ENCODE measurements at places on chromosomes 12 and 14.
A peak's percentile ranks its signal among the peaks of the same experiment; 100 is the strongest.

GRCh38 chr12:45343269-45344051 lies 127.6 kb downstream of the ANO6 start:
- DNase-seq = peak; percentile 53

DNA sequence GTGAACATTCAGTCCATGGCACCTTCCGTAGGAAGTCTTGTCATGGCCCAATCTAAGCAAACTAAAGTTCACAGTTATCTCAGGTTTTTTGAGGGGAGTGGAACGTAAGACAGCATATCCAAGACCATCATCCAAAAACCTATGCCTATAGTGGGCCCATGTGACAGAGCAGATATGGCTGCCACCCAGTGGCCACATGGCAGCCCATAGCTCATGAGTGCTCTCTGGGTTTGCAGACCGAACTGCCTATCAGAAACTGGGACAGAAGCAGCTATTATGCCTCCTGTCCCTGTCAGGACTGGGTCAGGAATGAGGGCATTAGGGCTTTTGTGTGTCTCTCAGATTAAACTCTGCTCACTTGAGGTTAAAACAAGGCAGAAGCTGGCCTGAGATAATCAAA lies 503.7 kb downstream of the NRXN3 start:
- DNase-seq = no peak

GRCh38 chr14:68050177-68050576 lies 230.6 kb downstream of the RAD51B start:
- no peak for DNase-seq

- DNase-seq = no peak
These were observed 18.9 kb downstream of the SYNE3 start for GRCh38 chr14:95497561-95498011.

GRCh38 chr12:92290886-92291285 lies 145.2 kb upstream of the BTG1 start:
- no peak for DNase-seq

GRCh38 chr14:73188501-73188911 lies 48.8 kb upstream of the PAPLN start:
- peak; percentile 9 for DNase-seq

GRCh38 chr12:78244916-78245507 lies 414.3 kb downstream of the NAV3 start:
- DNase-seq = no peak

DNA sequence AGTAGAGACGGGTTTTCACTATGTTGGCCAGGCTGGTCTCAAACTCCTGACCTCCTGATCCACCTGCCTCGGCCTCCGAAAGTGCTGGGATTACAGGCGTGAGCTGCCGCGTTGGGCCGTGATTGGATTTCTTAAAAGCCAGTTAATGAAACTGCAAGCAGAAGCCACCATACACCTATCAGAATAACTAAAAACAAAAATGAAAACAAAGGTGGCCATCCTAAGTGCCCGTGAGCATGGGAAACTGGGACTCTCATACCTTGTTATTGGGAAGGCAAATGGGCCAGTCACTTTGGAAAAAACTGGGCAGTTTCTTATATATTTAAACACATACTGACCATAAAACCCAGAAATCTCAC lies 7.7 kb upstream of the TCTN1 start:
- no peak for DNase-seq

DNA sequence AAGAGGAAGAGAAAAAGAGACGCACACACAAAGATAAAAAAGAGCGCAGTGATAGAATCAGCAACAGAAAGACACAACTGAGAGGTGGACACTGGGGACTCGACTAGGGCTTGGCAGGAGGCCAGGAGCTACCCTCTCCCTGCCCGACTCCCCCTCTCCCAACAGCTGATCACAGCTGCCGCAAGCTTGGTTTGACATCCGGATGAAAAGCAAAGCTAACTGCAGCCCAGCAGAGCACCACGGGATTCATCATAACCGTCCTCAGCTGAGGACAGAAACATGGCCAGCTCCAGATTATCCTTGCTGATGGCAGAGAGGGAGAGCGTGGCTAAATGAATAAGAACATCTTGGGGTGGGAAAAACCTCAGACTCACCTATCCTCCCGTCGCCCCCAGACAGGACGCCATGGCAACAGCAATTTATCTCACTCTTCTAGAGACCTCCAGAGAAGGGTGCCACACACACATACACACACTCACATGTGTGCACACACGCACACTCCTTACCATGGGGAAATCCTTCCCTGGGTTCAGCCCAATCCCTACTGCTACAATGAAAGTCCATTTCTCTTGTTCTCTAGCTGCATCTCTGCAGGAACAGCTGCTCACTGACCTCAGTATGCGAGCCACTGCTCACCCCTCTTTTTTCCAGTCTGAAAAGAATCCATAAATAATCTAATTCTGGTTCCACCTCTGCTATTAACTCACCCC lies 135.3 kb downstream of the NTF3 start:
- DNase-seq = no peak

DNA sequence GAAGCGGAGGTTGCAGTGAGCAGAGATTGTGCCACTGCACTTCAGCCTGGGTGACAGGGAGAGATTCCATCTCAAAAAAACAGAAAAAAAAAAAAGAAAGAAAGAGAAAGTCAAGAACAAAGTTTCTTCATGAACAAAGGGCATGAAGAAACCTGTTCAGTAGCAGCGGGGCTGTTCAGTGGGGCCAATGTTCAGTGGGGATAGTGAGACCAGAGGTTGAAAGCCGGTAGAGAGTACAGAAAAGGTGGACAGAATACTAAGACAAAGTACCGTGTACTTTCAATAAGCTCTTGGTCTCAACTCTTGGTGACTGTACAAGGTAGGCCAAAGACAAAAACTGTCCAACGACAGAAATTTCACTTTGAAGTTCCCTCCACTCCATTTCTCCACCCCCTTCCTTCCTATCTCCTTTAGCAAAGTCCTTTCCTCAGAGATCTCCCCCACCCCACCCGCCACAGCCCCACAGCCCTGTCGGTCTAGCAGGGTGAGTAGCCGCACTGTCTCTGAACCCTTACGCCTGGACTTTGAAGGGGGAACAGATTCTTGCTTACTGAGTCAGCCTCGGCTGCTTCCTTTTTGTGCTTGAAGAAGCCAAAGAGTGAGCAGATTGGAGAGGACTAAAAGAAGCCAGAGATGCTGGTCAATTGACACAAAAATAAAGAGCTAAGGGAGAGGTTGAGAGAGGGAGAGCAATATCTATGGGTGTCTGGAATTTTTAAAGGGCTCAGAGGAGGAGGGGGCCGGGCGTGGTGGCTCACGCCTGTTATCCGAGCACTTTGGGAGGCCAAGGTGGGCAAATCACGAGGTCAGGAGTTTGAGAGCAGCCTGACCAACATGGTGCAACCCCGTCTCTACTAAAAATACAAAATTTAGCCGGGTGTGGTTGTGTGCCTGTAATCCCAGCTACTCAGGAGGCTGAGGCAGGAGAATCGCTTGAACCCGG lies 44.2 kb upstream of the FOS start:
- DNase-seq = peak; percentile 73

DNA sequence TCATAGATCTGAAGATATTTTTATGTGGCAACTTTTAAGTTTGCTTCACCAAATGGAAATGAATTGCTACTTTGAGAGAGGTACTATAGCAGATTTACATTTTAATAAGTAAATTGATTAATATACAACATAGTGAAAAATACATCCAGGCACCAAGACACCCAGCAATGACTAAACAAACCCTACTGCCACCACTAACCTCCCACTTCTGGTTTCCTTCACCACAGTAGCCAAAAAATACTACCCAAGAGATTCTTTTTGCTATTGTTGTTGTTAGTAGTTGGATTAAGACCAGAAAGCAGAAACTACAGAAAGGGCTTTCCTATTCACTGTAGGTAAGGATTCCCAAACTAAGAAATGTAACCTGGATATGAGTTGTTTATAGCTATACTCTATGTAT lies 54.1 kb downstream of the COCH start:
- no peak for DNase-seq

GRCh38 chr14:20934148-20934762 lies 21.0 kb upstream of the RNASE2 start:
- DNase-seq = no peak

- no peak for DNase-seq
These were observed 86.9 kb downstream of the TPH2 start for GRCh38 chr12:72025524-72025923.

- DNase-seq = no peak
These were observed 91.7 kb upstream of the ATF1 start for GRCh38 chr12:50672158-50672557.

GRCh38 chr14:81464253-81465002 lies 64.3 kb upstream of the STON2 start:
- DNase-seq = peak; percentile 22

- no peak for DNase-seq
These were observed 27.9 kb downstream of the CLEC9A start for GRCh38 chr12:10058387-10058786.

DNA sequence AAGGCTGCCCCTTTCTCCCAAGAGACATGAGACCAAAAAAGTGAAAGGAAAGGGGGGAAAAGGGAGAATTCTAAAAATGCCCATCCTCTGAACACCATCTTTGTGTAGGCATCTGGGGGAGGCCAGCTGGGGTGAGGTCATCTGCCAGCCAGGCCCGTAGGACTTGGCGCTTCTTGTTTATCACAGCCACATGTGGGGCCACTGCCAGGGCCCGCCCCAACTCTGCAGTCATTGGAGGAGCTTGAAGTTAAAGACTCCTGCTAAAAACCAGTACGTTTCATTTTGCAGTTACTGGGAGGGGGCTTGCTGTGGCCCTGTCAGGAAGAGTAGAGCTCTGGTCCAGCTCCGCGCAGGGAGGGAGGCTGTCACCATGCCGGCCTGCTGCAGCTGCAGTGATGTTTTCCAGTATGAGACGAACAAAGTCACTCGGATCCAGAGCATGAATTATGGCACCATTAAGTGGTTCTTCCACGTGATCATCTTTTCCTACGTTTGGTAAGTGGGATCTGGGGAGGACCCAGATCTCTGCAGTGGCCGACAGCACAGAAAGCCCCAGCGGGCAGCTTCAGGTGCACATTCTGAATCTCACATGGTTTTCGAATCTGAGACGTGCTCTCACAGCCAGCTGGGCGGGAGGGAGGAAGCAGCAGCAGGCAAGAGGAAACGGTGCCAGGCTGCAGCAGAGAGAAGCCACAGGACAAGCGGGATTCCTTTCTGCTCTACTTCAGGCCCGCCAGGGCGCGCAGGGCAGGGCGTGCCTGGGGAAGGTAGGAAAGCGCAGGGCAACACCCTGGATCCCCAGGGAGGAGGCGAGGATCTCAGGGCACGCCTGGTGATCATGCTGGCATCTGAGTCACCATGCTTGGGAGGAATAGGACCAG lies at the start of gene P2RX7:
TSS of gene P2RX7 (plus strand) at position 276 of the 881 bp plus-strand sequence. CDS start at position 371, 95 bp downstream.
- DNase-seq = peak; percentile 49

- no peak for DNase-seq
These were observed 213.4 kb upstream of the EGLN3 start for GRCh38 chr14:34164162-34164864.

DNA sequence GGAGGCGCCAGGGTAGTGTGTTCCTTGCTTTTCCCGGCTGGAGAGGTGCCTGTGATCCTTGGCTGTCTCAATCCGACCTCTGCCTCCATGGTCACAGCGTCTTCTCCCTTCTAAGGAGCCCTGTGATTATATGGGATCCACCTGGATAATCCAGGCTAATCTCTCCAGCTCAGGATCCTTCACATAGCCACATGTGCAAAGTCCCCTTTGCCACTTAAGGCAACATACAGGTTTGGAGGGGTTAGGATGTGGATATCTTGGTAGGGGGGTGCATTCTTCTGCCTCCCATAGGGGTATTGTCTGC lies 1.2 kb upstream of the HVCN1 start:
- DNase-seq = no peak

GRCh38 chr14:103286460-103286859 lies 47.6 kb upstream of the EIF5 start:
- no peak for DNase-seq

GRCh38 chr12:103915306-103915705 lies 14.9 kb upstream of the HSP90B1 start:
- no peak for DNase-seq

GRCh38 chr14:79256380-79256779 lies 954.9 kb downstream of the DIO2 start:
- no peak for DNase-seq

DNA sequence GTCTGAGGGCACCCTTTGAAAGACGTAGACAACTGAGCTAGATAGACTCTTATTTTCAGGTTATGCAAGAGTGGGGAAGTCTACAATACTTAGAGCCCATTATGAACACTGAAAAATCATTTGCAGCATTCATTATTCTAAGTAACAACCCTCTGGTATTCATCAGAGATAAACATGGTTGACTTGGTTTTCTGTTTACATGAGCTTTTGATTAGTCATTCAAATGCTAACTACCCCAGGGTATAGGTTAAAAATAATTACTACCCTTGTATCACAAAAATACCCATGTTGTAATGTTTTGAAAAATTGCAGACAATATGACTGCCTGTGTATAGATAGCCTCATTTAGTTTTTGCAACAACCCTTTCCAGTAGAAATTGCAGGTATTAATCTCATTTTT lies 78.5 kb downstream of the PPFIBP1 start:
- no peak for DNase-seq

GRCh38 chr12:95796982-95797289 lies 6.4 kb upstream of the NTN4 start:
- no peak for DNase-seq

DNA sequence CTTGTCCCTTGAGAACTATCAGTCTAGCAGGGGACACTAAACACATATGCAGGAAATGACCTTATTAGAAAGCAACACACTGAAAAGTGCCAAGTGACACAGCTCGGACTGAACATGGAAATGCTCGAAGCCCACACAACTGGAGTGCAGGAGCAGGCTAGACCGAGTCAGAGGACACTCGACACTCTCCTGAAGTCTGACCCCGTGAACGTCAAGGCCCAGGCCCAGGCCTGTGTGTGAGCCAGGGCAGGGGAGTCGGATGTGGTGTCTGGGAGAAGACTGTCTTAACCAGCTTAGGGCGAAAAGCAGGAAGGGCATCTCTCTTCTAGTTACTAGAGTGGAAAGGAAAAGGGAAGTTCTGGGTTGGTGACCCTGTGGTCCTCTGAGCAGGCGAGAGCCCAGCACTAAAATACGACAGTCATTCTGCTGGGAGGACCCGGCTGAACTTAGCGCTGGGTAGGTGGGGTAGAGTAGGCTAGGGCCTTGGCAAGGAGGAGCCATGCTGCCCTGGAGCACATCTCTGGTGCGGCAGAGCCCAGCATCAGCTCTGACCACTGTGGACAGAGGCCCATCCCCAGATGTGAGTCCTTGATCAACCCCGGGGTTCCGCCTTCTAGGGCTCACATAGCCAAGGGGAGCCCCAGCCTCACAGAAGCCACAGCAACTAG lies 93.0 kb downstream of the NTF3 start:
- DNase-seq = no peak

GRCh38 chr12:104721936-104722335 lies 236.2 kb downstream of the SLC41A2 start:
- DNase-seq = no peak
